ENCODE measurements at places on chromosomes 4 and X.

DNA sequence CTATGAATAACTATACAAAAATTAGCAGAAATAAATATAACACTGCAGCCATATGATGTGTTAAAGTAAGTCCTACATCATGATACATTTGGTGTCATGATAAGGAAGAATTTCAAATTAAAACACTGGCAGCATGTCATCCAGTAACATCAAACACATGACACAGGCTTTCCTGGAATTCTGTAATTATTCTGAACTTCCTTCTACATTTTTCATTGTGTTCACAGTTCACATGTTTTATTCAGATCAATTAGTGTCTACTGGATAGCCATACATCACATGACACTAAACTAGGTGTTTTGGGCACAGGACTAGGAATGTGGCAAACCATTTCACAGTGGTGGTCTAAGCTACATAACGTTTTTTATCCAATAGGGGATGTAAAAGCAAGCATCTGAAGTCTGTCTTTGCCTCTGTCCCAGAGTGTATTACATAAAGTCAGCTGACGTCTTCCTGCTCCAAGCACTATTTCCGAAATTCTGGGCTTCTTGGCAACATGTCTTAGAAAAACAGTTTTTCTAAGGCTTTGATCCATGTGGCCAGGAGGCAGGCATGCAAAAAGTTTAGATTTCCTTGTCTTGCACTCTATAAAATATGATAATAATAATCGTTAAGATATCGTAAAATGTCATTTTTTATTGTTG lies 707.9 kb downstream of the CENPC start:
- no peak for DNase-seq

GRCh38 chr4:41102414-41103092 lies 111.8 kb downstream of the APBB2 start:
- DNase-seq, result no peak

- DNase-seq, result no peak
Observed at GRCh38 chr4:6324999-6325787, 55.5 kb downstream of the WFS1 start.

DNA sequence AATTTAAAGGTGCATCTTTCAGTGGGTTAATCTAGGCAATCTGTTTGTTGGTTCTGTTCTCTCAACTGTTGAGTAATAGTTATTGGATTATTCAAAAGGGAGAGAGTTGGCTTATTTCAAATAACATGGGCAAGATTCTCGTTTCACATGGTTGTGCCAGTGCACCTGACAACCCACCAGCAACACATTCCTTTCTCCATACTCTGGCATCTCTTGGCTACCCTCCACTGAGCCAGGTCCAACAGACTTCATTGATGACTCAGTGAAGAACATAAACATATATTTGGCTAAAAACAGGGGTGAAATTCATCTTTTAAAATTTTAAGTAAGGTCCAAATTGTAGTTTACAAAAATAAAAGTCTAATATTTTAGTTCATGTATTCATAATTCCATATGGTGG lies 967.2 kb downstream of the RPA4 start:
- no peak for DNase-seq

DNA sequence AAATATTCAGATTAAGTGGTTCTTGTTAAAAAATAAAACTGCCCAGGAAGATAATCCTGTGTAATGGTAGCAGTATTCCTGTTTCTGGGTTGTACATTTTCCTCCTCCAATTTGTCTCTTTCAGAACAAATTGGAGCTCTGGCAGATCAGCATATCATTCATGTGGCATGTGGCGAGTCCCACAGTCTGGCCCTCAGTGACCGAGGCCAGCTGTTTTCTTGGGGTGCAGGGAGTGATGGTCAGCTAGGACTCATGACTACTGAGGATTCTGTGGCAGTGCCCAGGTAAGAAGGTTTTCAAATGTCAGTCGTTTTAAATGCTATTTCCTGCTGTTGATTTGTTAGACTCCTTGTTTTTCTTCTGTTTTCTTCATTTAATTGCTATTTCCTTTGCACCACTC lies 47.9 kb downstream of the NAP1L5 start:
- DNase-seq, result no peak

GRCh38 chr4:87442889-87443288 lies 20.5 kb downstream of the NUDT9 start:
- no peak for DNase-seq

DNA sequence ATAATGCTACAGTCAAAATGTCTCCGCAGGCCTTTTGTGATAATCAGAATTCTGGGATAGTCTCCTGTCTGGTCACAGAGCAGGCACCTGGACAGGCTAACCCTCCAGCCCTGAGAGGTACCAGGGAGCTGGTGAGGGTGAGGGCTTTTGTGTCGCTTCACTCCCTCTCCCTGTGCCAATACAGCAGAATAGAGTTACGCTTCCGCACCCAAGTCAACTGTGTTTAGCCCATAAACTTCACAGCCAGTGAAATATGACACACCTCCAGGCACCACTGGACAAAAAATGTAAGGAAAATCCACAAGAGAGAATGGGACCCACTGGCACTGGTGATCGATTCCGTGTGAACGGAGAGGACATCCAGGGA lies 1.3 kb downstream of the GAK start:
- DNase-seq, result no peak
